ENCODE measurements at places on chromosomes 7 and 10.

- DNase-seq: no peak
These were observed at the start of gene NPY for GRCh38 chr7:24283897-24284698. Gene NPY (plus strand): TSS chr7:24284190. CDS start chr7:24285241, 1,051 bp downstream.

DNA sequence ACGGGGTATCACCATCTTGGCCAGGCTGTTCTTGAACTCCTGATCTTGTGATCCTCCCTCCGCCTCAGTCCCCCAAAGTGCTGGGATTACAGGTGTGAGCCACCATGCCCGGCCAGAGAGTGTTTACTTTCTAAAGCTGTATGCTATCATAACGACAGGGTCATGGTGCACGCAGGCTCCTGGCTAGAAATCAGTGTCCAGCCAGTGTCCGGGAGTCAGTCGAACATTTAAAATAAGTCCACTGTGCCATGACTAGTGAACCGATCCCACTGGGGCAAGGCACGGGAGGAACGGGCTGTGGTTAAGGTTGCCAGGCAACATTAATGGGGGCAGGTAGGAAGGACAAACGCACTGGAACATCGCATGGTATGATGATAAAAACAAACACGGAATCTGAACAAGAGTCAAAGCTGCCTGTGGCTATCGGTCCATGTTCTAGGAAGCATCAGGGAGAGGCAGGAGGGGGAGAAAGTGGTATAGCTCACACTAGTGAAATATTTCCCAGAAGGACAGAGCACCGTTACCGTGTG is 89.0 kb upstream of the SEPHS1 start:
- no peak for DNase-seq

GRCh38 chr10:113458451-113458850 is 94.4 kb upstream of the HABP2 start:
- no peak for DNase-seq

DNA sequence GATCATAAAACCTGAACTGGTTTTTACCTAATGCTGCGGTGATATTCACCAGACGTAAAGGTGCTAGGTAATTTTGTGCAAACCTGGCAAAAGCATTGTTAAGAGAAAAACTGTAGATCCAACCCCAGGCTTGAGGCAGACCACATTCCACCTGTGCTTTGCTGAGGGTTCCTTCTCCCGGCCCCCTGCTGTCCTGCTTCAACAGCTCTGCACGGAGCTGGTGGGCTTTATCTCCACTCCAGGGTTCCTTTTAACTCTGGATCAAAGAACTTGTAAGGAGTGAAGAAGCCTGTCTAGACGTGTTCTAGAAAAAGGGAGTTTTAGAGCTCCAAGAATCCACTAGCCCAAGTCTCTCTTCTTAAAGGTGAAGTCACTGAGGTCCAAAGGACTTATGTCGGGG is 87.5 kb upstream of the NMT2 start:
- no peak for DNase-seq

- DNase-seq: no peak
These were observed 128.7 kb downstream of the TMEM178B start for GRCh38 chr7:141202535-141202934.

GRCh38 chr7:155201325-155202087 is 96.2 kb upstream of the INSIG1 start:
- DNase-seq: no peak

DNA sequence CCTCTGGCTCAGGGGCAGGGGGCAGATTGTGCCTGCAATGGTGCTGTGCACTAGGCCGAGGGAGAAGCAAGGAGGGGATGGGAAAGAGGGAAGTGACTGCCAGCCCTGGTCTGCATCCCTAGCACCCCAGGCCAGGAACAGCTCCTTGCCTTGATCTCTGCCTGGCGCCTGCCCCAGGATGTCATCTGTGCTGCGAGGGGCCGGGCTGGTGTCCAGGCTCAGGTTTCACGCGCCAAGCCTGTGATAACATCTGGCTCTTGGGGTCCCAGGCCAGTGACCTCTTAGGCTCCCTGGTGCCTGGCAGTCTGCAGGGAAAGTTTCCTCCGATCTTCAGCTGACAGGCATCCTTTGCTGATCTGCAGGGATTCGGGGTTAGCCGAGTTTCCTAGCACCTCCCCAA is 193.5 kb upstream of the GPR26 start:
- no peak for DNase-seq

DNA sequence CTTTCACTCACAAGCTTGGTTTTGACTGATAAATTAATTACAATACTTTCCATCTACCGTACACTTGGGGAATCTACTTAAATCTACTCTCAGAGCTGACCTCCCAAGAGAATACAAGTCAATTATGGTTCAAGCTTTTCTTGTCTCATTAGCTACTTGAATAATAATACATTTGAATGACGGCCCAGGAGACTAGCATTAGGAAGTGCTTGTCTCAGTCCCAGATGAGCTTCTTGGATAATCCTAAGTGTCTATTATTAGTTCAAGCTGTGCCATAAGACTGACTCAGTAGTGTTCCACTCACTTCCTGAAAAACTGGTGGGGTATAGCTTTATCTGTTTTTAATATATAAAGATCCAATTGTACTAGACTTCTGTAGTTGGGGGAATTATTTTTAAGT is 100.2 kb downstream of the GNAT3 start:
- no peak for DNase-seq

GRCh38 chr7:139441961-139442360 is 41.5 kb downstream of the KLRG2 start:
- DNase-seq: no peak

DNA sequence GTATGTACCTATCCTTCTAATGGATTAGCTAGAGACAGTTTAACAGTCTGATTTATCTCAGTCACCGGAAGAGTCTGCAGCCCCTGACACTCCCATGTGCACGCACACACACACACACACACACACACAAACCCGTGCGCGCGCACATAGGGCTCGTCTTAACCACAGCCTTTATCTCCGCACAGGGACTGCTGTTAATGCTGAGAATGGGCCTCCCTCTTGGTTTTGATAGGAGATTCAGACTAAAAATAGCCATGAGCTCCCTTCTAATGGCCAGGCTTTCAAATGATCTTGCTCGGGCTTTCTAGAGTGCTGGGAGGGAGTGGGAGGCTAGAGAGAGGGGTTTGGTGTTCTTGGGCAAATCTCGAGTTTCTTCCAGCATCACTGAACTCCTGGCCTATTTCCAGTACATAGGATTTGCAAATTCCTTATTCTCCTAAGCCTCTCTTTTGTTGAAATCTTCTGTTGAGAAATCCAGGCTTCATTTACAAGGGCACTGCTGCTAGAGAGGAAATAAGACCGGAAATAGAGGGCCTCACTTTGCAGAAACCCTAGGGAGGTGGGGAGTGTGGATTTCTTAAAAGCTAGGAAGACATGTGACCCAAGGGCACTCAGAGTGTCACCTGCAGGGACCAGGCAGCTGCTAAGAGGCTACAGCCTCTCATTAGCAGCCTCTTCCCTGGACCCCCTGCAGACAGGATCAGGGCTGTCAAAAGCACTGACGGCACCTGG is 2.4 kb downstream of the TMEM72 start:
- no peak for DNase-seq

GRCh38 chr10:100723180-100723579 is 22.2 kb upstream of the PAX2 start:
- DNase-seq: no peak

DNA sequence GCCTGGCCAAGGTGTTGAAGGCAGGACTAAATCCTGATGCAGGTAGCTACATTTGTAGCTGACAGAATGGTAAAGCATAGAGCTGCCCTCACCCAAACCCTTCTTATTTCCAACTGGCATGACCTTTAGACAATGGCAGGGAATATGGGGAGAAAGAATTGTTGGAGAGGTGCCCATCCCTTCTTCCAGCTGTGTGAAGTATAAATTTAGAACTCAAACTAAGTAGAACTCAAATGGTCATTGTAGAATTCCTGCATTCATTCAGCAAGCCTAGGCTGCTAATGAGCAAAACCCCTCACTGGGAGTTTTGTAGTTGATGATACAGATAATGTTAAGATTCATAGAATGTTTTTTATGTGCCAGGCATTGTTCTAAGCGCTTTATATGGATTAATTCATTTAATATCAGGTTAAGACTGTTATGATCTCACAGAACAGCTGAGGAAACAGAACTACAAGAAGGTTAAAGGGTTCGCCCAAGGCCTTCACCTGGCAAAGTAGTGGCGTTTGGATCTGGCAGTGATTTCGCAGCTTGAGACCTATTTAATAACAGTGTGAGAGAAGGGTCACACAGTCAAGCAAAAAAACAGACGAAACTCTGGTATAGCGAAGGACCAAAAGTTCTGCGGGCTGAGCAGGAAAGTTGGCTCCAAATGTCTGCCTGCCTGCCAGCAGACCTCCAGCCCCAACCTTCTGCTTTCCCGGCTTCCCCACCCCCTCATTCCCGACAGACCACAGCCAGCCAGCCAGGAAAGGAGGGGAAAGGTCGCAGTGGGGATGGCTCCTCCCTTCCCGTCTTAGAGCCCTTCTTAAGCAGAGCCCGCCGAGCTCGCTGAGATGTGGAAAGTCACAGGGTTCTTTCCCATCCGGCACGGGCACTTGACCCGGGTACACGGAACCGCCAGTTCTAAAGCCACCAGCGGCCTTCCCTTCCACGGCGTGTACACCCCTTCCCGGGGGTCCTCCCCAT is 1.6 kb upstream of the HILPDA start:
- no peak for DNase-seq

DNA sequence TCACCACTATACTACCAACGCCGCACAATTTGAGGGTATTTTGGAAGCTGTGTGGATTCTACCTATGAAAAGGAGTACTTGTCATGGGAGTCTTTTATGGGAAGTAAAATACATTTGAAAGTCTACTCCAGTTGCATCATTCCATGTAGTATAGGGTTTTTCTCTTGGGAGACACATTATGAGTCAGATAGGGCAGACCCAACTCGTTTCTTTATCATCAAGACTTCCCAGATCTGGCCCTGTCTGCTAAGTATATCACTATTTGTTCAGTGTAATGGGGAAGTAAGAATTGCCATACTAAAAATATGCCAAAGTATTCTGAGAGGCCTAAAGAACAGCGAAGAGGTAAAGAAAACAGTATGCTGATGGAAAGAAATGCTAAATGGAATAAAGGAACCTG is 144.2 kb downstream of the SPAG6 start:
- no peak for DNase-seq

DNA sequence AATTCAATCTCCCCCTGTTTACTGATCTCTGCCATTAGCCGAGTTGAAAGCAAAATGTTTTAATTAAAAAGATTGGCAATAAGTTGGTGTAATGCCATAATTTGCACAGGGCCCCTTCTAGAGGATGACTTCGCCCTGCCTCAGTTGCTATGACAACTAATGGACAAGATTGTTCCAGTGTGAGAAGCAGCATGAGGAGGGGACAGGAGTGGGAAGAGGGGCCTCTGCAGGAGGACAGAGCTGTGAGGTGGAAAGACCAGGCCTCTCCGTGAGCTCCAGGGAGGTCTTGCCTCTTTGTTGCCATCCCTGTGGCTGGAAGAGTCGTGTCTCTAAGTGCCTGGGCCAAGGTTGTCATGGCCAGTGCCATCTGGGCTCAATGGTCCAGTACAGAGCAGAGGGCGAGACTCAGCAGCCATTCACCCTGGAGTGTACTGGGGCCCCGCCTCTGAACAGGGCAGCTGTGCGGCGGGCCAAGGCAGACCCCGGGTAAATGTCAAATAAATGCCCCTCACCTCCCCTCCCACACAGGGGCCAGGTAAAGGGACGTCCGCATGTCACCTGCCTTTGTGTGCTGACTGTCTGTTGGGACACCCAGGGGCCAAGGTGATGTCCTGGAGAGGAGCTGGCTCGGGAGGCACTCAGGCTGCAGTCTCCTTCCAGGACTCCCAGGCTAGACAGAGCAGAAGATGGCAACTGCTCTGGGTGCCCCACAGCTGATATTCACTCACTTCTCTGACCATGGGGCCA is 97.0 kb upstream of the RET start:
- no peak for DNase-seq

GRCh38 chr10:51063659-51064535 is 10.4 kb upstream of the PRKG1 start:
- DNase-seq: no peak

- no peak for DNase-seq
These were observed 56.2 kb upstream of the PDCD4 start for GRCh38 chr10:110815354-110816004.

DNA sequence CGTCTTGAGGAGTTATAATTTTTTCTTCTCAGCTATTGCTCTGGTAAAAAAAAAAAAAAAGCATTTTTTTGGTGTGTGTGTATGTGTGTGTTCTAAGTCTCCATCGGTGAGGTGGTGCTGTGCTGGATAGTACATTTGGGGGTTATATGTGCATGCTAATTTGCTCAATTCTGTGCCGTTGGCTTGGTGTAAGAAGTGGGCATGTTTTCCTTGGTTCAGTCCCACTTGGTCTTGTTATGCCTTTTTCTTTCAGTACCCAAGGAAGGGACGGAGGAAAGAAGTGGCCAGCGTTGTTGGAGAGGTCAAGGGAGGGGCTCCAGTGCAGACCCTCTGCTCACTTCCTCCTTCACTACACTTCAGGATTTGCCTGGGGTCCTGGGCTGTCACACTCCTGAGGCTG is 20.4 kb downstream of the LRMDA start:
- no peak for DNase-seq

GRCh38 chr10:95864906-95865813 is 42.6 kb upstream of the CC2D2B start:
- peak; percentile 31 for DNase-seq

DNA sequence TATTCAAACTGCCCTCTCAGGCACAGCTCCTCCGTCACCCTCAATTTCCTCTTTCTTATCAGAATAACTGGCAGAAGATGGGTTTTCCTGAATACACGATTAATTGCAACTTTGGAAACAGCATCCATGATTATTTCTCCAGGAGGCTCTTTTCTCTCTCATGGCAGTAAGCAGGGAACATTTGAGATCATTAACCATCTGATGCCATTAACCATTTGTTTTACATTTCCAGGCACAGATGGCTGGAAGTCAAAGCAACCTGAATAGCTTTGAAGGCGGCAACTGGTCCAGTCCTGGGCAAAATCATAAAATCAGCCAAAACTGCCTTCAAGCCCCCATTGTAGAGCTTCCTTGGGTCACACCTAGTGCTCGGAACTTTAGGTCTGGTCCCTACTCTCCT is 289.5 kb upstream of the AOAH start:
- DNase-seq: no peak

Measured in iPS DF 6.9 (cell line).